ENCODE measurements at places on chromosomes 13 and 19.
A peak's percentile ranks its signal among the peaks of the same experiment; 100 is the strongest.

- peak; percentile 58 for DNase-seq
Measured at GRCh38 chr19:42762789-42763188, 2.7 kb downstream of the PSG8 start.

DNA sequence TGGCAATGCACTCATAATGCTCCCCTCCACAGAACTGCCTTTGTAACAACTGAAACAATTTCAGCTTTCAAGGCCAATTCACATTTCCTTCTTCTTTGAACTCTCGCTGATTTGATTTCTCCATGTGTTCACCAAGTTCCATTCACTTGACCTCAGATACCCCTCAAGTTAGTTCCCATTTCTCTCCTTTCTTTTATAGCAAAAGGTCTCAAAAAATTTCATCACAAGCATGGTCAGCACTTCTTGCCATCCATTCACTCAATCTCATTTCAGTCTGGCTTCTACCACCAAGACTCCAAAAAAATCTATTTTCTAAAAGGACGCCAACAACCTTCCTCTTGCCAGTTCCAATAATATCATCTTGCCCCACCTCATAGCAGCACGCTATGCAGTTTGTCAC, 135.7 kb downstream of the DIAPH3 start:
- DNase-seq, result no peak

- no peak for DNase-seq
Measured at GRCh38 chr13:105247830-105248229, 1287.6 kb downstream of the EFNB2 start.

DNA sequence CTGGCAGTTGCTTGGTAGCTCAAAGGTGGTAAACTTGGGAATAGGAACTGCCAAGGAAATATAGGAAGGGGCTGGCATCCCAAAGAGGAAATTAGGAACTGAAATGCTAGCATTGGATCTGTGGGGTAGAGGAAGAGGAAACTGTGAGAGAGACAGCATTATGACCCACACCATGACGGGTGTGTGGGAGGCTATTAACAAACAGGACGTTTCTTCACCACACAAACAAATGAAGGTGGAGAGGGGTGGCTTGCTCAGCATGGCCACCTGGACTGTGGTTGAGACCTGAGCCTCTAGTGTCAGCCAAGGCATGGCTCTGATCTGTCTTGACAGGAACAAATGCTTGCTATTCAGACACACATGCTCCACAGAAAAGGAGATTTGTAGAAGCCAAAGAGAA, 178.2 kb downstream of the B3GLCT start:
- no peak for DNase-seq

GRCh38 chr19:18366021-18366435, 19.9 kb upstream of the GDF15 start:
- DNase-seq, result no peak

GRCh38 chr13:33127009-33127551, 110.9 kb downstream of the KL start:
- DNase-seq, result peak; percentile 50

DNA sequence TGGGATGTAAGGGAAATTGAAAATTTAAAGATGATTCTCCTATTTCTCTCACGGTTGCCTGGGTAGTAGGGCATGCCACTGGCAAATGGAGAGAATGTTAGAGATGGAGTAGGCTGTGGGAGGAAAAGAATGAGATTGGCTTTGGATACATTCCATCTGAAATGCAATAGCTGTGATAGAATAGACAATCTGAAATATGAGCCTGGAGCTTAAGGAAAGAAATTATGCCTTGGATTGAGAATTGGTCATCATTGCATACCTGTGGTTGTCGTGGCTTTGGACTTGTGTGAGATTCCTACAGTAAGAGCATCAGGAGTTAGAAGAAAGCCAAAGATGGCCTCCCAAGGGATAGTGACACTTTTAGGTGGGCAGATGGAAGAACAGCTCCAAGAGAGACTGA, 305.1 kb upstream of the SLC10A2 start:
- no peak for DNase-seq

GRCh38 chr19:46357846-46358583, 11.1 kb downstream of the PPP5C start:
- DNase-seq, result peak; percentile 86

GRCh38 chr13:42895776-42896175, 96.3 kb downstream of the EPSTI1 start:
- DNase-seq, result no peak

- DNase-seq, result no peak
Measured at GRCh38 chr19:54465426-54466109, 2.0 kb upstream of the LENG9 start.

DNA sequence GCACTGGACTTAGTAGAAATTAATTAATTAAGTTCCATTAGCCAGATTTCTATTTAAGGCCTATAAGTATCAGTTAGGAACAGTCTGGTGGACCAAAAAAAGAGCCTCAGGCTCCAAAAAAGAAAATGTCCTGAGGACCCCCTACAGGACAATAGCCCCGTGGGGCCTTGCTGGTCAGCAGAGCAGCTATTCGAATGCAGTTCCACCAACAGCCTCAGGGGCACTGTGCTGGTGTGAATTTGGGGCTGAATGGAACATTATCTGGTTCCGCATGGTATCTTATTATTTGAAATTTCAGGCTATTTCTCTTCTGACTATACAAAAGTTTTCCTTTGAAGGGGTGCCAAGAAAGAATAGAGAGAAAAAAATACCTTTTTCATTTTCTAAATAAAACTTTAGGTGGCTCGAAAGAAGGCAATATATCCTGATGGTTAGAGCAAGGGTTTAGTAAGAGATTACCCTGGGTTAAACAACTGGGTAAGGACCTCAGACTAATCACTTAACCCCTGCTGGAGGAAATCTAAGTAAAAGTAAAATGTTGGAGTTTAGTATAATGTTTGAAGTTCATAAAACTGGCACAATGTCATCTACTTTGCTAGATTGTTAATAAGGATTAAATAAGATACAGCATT, 147.2 kb downstream of the MIPEP start:
- peak; percentile 20 for DNase-seq

GRCh38 chr19:38285567-38285966, 18.5 kb upstream of the C19orf33 start:
- peak; percentile 35 for DNase-seq

DNA sequence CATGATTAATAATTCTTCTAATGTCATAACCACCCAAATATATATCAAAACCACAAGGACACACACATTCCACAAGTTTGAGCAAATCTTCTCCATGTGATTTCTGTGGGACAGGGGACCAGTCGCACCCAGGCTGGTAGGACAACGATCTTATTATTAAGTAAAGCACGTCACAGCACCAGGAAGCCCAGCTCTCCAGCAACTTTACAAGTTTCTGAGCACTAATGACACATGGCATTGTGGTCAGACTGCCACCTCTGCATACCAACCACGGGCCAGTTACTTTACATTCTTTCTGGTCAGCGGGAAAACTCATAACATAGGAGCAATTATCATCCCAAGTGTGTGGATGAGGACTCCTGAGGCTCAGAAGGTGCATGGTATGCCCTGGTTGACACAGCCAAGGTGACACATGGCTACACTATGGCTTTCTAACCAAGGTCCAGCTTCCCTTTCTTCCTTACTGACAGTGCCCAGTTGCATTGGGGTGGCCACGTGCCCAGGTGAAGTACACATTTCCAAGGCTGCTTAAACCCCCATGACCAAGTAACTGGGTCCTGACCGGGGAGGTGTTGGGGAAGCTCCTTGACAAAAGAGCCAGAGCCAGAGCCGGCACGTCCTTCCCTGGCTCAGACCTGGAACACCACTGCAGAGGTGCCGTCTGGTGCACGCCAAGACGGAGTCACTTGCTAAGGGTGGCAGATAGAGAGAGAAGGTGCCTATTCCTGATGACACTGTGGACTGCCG, 27.4 kb downstream of the LATS2 start:
- DNase-seq, result peak; percentile 75

DNA sequence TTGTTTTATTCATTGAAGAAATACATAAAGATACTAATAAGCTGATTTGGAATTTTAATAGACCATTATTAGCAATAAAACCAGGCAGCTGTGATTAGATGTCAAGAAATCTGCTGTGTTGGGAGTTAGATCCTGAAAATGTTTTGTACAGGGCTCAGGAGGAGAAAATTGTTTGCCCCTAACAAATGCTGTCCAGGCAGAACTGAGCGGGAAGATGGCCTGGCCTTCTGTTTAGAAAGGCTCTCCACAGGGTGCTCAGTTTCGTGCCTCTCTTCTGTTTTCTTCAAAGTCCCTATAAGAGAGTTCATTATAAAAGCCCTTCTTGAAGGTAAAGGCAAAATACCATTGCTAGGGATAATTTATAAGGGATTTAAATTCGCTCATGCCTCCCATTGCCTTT, 64.1 kb downstream of the ERCC5 start:
- DNase-seq, result no peak

GRCh38 chr19:6228551-6229215, 51.1 kb downstream of the MLLT1 start:
- no peak for DNase-seq

- DNase-seq, result no peak
Measured at GRCh38 chr13:52994865-52995264, 33.7 kb upstream of the OLFM4 start.

DNA sequence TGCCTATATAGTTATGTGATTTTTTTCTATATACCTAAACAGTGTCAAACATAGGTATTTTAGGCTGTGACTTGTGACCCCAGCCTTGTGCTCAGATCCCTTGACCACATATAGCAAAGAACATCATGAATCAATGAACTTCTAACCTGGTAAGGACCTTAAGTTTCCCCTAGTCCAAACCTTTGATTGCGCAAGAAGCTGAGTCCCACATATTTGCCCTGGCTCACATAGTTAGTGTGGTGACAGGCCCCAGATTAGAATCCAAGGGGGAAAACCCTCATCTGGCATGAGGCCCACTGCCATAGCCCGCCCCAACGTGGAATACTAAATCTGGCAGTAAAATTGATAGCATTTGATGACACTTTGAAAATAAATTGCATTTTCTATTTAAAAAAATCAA, 171.8 kb downstream of the MZT1 start:
- DNase-seq, result no peak

GRCh38 chr13:19685034-19685433, 51.6 kb downstream of the MPHOSPH8 start:
- no peak for DNase-seq

DNA sequence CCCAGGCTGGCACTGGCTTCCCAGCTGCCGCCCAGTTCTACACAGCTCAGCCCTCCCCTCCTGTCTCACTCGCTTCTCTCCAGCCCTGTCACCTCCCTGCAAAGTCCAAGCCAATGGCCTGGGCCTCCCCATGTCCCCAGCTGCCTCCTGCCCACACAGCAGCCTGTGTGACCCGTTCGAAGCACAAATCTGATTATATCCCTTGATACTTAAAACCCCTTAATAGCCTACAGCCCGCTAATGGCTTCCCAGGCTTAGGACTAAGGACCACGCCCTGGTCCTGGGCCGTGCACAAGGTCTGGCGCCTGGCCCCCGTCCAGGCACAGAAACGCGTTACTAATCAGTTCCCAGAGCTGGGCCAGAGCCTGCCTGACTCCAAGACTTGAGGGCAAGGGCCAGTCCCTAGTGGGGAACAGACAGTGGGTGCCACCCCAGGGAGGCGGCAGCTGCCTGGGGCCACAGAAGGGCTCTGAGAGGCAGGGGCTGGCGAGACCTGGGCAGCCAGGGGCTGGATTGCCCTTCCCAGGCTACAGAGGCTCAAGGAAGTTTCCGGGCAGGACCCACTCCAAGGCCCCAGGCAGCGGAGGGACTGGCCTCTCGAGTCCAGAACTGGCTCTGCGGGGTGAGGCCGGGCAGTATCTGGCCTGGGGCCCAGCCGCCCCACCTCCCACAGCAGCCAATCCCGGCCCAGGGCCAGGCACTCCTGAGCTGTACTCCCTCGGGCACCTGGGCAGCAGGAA, 10.4 kb downstream of the XAB2 start:
- no peak for DNase-seq

DNA sequence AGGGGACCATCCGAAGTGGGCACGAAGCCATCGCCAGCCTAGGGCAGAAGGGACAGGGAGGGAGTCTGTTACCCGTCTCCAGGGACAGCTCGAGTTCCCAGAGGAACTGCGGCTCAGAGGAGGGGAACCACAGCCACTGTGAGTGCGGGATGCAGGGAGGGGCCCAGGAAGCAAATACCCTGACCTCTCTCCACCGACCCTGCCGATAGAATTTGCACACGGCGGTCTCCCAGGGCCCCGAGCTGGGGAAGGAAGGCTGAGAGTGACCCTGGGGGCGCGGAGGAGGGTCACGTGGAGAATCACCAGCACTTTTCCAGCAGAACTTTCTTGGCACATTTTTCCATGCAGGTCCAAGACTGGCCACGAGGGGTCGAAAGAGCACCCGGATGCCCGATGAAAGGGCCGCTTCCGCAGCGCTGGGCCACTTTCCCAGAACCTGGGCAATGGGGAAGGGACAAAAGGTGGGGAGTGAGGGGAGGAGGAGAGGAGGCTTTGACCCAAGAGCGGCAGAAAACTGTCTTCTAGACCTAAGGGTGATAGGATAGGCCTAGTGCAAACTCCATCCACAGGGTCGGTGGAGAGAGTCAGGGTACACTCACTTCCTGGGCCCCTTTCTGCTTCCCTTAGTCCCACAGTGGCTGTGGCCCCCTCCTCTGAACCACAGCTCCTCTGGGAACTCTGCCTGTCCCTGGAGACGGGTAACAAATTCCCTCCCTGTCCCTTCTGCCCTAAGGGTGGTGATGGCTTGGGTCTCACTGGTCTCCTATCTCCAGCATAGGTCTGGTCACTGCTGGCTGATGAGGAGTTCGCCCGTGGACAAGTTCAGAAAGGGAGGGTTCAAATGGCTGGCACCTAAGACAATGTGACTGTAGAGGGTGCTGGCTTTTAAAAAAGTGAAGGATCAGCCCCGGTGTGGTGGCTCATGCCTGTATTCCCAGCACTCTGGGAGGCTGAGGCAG, 5.3 kb upstream of the GPR4 start:
- DNase-seq, result peak; percentile 75

GRCh38 chr13:71866335-71867130, 471 bp downstream of the DACH1 start:
- DNase-seq, result no peak

GRCh38 chr19:38264486-38265212, at the start of gene SPINT2:
SPINT2 (plus strand) TSS chr19:38264573; CDS start chr19:38264893, 320 bp downstream.
- DNase-seq, result no peak

DNA sequence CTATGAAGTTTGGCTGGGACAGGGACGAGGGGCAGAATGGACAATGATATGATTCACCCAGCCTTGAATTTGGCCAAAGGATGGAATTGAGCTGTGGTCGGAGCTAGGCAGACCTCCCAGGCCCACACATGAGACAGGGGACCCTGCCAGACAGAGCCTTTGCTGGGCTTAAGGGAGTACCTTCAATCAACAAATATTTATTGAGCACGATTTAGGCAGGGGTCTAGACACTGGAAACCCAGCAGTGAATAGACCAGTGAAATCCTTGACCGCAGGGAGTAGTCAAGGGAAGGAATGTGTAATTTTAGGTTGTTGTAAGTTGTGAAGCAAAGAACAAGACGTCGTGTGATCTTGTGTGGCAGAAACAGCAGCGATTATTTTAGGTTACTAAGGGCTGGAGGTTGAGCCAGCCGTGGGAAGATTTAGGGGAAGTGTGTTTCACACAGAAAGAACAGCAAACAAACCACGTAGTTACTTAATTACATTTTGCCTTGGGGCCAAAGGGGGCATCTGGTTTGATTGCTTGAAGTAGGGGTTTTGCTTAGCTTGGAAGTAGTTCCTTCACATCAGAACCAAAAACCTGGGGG, 16.9 kb upstream of the AP1M2 start:
- DNase-seq, result no peak

Measured in EL (cell line).